Activated CD4-positive, alpha-beta memory T cell treated with anti-CD3 and anti-CD28 coated beads, Interleukin-2, amount 10 ng/mL, durations not matched to agents 7 days and 5 days (primary cell): ENCODE measurements at places on chromosomes 1 and 21. TPM values are rescaled to one million over a fixed set of nuclear protein-coding genes. Genes with fewer than 3 reads are reported as not detected.

ZSCAN20 gene
- total RNA-seq, result 2.1 TPM

XPR1 gene
- 20.5 TPM for total RNA-seq

AADACL3 gene
- not detected for total RNA-seq

FBXO2 gene
- total RNA-seq, result 1.8 TPM

ANKRD45 gene
- total RNA-seq, result not detected

RHCE gene
- total RNA-seq, result 0.50 TPM

CYP4A22 gene
- not detected for total RNA-seq

SEC22B gene
- 23.1 TPM for total RNA-seq

RHD gene
- total RNA-seq, result not detected

NUP210L gene
- 0.05 TPM for total RNA-seq

UHMK1 gene
- total RNA-seq, result 71.8 TPM

FAM177B gene
- not detected for total RNA-seq

COL6A2 gene
- total RNA-seq, result 1.1 TPM

C1QTNF12 gene
- 4.2 TPM for total RNA-seq

S100A1 gene
- not detected for total RNA-seq

TMEM269 gene
- not detected for total RNA-seq

SERPINC1 gene
- 0.23 TPM for total RNA-seq

LMOD1 gene
- total RNA-seq, result not detected

SLAMF7 gene
- total RNA-seq, result 13.7 TPM

RNU11 gene
- total RNA-seq, result not detected

JMJD4 gene
- 25.0 TPM for total RNA-seq

FCER1G gene
- 1.3 TPM for total RNA-seq

GCSAML gene
- not detected for total RNA-seq

PUM1 gene
- total RNA-seq, result 87.4 TPM

COL16A1 gene
- not detected for total RNA-seq

MX2 gene
- total RNA-seq, result 171 TPM

GSTM5 gene
- not detected for total RNA-seq

DCST1 gene
- total RNA-seq, result not detected

INAVA gene
- total RNA-seq, result 0.45 TPM

ZYG11A gene
- 0.30 TPM for total RNA-seq

WDR64 gene
- not detected for total RNA-seq

SLC1A7 gene
- total RNA-seq, result not detected

CFAP74 gene
- not detected for total RNA-seq

TCHH gene
- total RNA-seq, result 0.05 TPM

PTAFR gene
- 0.23 TPM for total RNA-seq

RNU1-1 gene
- total RNA-seq, result 1,691 TPM

PCSK9 gene
- 0.05 TPM for total RNA-seq

USP21 gene
- 34.8 TPM for total RNA-seq

AIRE gene
- total RNA-seq, result 0.58 TPM

GNAT2 gene
- total RNA-seq, result not detected

PLPP3 gene
- not detected for total RNA-seq

TNFRSF14 gene
- total RNA-seq, result 171 TPM

GPR3 gene
- total RNA-seq, result 0.58 TPM

BSND gene
- 0.08 TPM for total RNA-seq

TNFRSF18 gene
- 115 TPM for total RNA-seq

PDZK1 gene
- 0.60 TPM for total RNA-seq

SLC25A24 gene
- 33.2 TPM for total RNA-seq

CYP4X1 gene
- not detected for total RNA-seq

GBP6 gene
- total RNA-seq, result 0.25 TPM

WDR47 gene
- 10.6 TPM for total RNA-seq

PRDM2 gene
- total RNA-seq, result 56.3 TPM

PROK1 gene
- not detected for total RNA-seq

LAPTM5 gene
- total RNA-seq, result 482 TPM

CLCNKA gene
- total RNA-seq, result 0.20 TPM

CRABP2 gene
- 1.2 TPM for total RNA-seq

SF3B4 gene
- total RNA-seq, result 84.3 TPM

MFAP2 gene
- total RNA-seq, result 0.25 TPM

CZIB gene
- total RNA-seq, result 41.3 TPM

SLC45A1 gene
- 0.25 TPM for total RNA-seq
